ENCODE measurements at places on chromosomes 7 and 10.

DNA sequence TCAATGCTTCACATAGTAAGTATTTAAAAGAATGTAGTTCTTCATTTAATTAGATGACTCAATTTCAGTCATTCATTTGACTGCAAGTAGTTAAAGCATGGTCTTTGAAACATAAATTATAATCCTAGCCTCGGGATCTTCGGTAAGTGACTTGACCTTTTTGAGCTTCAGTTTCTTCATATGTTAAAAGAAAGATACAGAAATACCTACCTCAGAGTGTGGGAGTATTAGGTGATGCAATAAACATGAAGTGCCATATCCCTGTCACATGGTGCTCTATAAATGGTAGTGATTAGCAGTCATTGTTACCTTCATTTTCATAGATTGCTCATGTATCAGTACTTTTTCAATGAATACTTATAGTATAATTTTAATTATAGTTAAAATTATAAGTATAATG is 31.2 kb upstream of the UMAD1 start:
- DNase-seq = no peak

GRCh38 chr10:6665847-6666246 is 85.8 kb upstream of the PRKCQ start:
- no peak for DNase-seq

- no peak for DNase-seq
Observed at GRCh38 chr7:55533729-55534080, 38.6 kb downstream of the VOPP1 start.

- DNase-seq = no peak
Observed at GRCh38 chr10:75492173-75492925, 60.9 kb downstream of the LRMDA start.

- no peak for DNase-seq
Observed at GRCh38 chr10:89163265-89163995, 43.7 kb downstream of the CH25H start.

DNA sequence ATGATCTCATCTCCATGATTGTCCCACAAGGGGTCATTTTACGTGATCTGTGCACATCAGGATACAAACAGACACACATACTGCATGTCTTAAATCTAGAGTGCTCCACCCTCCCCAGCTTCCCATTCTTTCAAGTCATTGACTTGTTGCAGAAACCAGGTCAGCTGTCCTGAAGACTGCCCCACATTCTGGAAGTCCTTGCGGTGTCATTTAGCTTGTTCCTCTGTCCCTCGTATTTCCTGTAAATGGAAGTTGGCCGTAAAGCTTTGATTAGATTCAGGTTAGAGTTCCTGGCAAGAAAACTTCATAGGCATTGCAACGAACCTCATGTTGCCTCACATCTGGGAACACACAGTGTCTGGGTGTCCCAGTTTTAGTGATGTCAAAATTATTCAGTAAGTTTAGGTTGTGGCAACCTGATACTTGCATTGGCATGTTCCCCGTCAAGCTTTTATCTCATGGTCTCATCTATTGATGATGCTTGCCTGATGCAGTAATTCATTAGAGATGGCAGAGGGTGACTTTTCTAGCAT is 417.4 kb upstream of the GALNT17 start:
- DNase-seq = no peak

DNA sequence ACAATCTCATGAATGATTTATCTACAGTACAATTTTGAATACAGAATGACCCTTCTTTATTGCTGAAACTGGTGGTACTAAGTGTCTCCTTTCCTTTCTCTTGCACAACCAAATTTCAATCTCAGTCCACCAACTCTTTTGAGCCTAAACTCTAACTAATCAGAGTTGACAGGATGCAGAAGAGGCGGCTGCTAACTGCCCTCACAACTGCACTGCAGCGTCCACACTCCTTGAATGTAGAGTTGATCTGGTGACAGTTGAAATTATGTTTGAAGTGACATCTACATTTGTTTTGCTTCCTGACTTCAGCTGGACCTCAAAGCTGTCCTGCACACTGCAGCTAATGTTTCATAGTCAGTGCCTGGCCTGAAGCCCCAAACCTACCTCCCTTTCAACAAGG is 139.6 kb downstream of the ZMYND11 start:
- DNase-seq = no peak

DNA sequence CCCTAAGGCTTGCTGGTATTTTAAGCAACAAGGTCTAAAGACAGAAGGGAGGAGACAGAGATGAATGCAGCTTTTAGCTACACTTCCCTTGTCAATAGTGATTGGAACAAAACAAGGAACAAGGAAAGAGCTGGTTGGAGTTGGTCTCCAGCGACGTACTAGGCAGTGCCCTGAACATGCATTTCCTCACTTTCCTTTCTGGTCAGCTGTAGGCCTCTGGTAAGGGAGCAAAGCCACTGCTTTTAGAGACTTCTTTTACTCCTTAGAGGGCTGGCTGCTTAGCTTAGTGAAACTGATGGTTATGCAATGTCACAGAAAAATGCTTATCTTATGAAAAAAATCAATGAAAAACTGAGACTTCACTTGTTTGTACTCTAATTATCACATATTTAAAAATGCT is 75.5 kb upstream of the TRIL start:
- DNase-seq = no peak

DNA sequence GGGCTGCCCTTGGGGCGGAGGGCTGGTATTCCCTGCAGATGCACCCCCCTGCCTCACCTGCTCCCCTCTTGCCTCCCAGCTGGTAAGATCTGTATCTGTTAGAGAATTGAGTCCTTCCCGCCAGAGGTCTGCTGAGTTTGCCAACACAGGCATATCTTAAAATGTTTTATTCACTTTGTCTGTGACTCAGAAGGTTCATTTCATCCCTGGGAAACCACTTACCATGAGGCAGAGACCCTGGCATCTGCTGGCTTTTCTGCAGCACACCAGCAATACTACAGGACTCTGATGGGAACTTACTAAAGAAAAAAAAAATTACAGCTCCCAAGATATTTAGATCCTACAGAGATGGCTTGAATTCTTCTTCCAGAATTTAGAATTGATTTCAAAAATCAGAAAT is 131.3 kb downstream of the PLPP4 start:
- DNase-seq = no peak

- DNase-seq = no peak
Observed at GRCh38 chr7:93218997-93219827, 7.1 kb downstream of the HEPACAM2 start.

DNA sequence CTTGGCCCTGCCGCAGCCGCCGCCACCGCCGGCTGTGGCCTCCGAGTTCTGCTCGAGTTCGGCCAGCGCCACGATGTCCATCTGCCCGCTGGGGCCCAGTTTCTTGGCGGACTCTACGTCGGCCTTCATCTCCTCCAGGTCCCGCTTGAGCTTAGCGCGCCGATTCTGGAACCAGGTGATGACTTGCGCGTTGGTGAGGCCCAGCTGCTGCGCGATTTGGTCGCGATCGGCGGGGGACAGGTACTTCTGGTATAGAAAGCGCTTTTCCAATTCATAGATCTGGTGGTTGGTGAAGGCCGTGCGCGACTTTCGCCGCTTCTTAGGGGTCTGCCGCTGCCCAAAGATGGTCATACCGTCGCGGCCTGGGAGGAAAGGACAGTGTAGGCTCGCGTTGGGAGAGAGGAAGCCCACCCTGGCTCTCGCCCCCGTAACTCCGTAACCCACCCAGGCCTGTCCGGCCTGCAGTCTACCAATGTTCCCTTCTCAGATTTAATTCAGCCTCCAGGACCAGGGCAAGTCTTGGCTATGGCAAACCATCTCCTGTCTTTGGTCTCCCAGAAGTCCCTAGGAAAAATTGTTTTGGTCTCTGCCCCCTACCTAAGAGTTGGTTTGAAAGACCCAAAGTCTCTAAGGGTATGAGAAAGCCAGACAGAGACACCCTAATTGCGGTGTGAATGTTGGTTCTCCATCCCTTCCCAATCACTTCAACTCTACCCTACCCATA is 1.7 kb downstream of the LBX1 start:
- DNase-seq = no peak

DNA sequence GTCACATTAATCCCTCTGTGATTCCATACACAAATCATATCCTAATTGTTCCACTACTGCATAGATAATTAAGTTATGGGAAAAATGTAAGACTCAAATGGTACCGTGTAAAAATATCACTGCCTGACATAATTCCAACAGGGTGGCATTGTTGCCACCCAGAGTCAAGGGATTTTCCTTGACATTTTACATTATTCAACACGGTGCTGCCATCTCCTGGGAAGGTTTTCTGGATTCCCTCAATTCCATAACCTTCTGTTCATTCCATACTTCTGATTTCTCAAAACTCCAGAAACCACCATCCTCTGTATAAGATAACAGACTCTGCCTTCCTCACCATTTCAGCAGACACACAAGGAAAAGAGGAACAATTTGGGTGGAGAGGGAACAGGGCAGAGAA is 495.9 kb downstream of the XPNPEP1 start:
- DNase-seq = no peak
